Activated CD4-positive, alpha-beta T cell treated with anti-CD3 and anti-CD28 coated beads, Interleukin-2, Interleukin-4, amounts not matched to agents 100 ng/mL and 50 ng/mL, durations not matched to agents 16 hours and 8 hours (primary cell): ENCODE measurements at places on chromosomes 5 and 9.

GRCh38 chr5:106451998-106452397, 1218.7 kb downstream of the EFNA5 start:
- no peak for DNase-seq

DNA sequence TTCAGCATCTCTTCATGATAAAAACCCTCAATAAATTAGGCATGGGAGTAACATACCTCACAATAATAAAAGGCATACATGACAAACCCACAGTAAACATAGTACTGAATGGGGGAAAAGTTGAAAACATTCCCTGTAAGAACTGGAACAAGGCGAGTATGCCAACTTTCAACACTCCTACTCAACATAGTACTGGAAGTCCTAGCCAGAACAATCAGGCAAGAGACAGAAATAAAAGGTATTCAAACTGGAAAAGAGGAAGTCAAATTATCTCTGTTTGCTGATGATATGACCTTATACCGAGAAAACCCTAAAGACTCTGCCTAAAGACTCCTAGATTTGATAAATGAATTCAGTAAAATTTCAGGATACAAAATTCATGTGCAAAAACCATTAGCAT, 167.6 kb downstream of the TMEM38B start:
- no peak for DNase-seq

- no peak for DNase-seq
Measured at GRCh38 chr5:157107508-157107907, 1.3 kb downstream of the HAVCR2 start.

GRCh38 chr9:70322096-70322495, 63.3 kb downstream of the SMC5 start:
- DNase-seq = no peak

GRCh38 chr5:69078921-69079540, 14.8 kb upstream of the SLC30A5 start:
- DNase-seq = no peak

DNA sequence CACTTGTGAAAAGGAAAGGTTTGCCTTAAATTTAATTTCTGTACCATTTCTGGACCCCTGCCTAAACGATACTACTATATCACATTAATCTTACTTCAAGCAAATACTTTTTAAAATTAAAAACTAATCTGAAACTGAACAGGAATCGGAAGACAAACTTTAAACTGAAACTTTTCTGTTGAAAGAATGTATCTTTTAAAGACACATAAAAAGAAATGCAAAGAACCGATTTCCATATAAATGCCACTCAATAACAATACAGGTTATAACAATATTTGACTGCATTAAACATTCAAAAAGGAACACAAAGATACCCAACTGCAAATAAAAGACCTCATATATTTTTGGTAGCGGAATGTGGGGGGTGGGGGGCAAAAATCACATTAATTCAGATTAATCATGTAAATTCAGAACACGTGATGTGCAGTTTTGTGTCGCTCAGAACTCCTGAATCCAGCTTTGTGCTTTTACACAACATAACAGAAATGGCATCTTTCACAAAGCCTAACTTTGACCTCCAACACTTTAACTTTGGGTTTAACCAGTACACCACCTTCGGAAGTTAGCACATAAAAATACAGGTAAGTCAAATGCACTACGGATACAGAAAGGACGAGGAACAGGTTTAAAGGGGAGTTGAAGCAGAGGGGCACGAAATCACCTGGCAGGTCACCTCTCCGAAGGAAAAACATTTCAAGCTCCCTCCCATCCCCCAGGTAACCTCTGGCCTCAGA, 925 bp downstream of the LIFR start:
- no peak for DNase-seq
